Left lung (tissue), 14 donors: ENCODE measurements at places on chromosomes 6 and 20. TPM values are rescaled to one million over a fixed set of nuclear protein-coding genes. Genes with fewer than 3 reads are reported as not detected.

- no peak overlapping the region for H3K4me3 ChIP-seq
- H3K27ac ChIP-seq: no peak overlapping the region
- H3K27me3 ChIP-seq: no peaks in the 10 kb centered on the region
Observed at GRCh38 chr20:51010932-51011331, 12.0 kb downstream of the KCNG1 start.

FLOT1 gene
- 148 TPM for total RNA-seq

CEP85L gene
- 11.3 TPM for total RNA-seq

- no peaks in the 10 kb centered on the region for H3K27me3 ChIP-seq
- no peak overlapping the region for H3K4me3 ChIP-seq
- H3K36me3 ChIP-seq: no peaks in the 10 kb centered on the region
Observed at GRCh38 chr6:169782966-169783365, 31.5 kb downstream of the ERMARD start.

- no peaks in the 10 kb centered on the region for H3K36me3 ChIP-seq
- no peaks in the 10 kb centered on the region for H3K4me1 ChIP-seq
- H3K4me3 ChIP-seq: no peak overlapping the region
- no peak overlapping the region for H3K27ac ChIP-seq
Observed at GRCh38 chr20:221258-221830, 5.7 kb upstream of the DEFB129 start.

DNA sequence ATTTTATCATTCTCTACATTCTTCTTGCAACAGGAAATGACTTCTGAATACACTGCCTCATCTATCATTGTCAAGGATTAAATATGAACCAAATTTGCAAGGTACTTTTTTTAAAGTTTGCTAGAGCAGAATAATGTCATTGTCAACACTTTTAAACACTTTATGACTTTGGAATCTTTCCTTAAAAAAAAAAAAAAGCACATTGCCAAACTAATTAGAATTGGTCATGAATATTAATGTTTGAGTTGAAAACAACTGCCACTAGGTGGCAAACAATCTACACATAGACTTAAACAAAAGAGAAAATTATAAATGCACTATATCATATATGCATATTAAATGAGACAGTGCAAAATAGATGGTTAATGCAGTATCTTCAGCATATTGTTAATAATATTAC lies 32.5 kb upstream of the TMEM244 start:
- H3K27me3 ChIP-seq: no peaks in the 10 kb centered on the region
- peaks cover 2% of the 10 kb centered on the region for H3K4me1 ChIP-seq
- H3K27ac ChIP-seq: no peak overlapping the region
- no peak overlapping the region for H3K4me3 ChIP-seq

DNA sequence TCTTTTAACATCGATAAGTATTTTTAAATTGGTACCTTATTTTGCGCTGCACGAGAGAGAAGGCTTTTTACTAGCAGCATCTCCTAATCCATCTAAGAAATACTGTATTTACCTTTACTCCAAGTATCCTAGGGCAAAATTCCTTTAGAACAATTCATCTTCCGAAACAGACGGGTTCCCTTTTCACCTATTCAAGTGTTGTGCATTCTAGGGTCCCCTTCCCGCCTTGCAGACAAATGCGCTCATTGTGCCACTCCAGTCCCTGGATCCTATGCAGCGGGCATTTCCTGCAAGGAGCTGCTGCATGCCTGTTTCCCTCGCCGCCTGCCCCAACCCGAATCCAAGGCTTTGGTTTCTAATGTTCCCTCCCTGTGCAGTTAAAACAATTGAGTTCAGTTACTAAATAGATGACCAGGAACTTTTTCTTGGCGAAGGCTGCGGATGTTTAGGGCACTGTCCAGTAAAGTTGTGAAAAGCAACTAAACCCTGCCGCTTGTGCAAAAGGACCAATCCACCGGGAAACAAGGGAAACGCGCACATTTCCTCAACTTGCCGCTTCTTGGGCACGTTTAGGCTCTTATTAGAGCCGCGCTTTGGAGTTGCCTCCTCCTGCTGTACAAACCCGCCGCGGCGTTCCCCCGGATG lies 556 bp upstream of the SCAF8 start:
- H3K27ac ChIP-seq: peak overlapping the region; percentile 100
- peaks cover 40% of the 10 kb centered on the region for H3K4me1 ChIP-seq
- H3K27me3 ChIP-seq: no peaks in the 10 kb centered on the region
- peak overlapping the region; percentile 93 for H3K4me3 ChIP-seq
- no peak for DNase-seq

SGK2 gene
- 0.39 TPM for total RNA-seq

DNA sequence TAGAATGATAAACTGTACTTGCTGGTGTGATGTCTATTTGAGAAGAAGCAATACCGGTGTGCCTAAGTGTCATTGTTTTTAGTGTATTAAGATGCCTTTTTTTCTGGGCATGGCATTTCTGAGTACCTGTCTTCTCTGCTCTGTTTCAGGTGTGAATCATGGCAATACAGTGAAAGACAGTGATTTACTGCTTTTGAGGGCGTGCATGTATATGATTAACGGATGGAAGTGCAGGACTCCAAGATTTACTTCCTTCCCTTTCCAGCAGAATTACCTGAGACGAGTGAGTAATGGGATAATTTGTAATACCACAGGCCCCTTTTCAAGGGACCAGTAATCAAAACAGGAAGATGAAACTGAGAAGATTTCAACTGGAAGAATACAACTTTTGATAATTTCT lies 315.8 kb downstream of the SOX4 start:
- H3K4me3 ChIP-seq: no peak overlapping the region
- H3K4me1 ChIP-seq: peaks cover 4% of the 10 kb centered on the region
- H3K36me3 ChIP-seq: no peaks in the 10 kb centered on the region
- DNase-seq: no peak
- H3K27me3 ChIP-seq: no peaks in the 10 kb centered on the region

GRCh38 chr6:28865401-28866204 lies 58.2 kb downstream of the TRIM27 start:
- H3K36me3 ChIP-seq: no peaks in the 10 kb centered on the region
- no peaks in the 10 kb centered on the region for H3K27me3 ChIP-seq
- peaks cover 9% of the 10 kb centered on the region for H3K4me1 ChIP-seq
- no peak overlapping the region for H3K27ac ChIP-seq
- DNase-seq: no peak
- H3K4me3 ChIP-seq: peak overlapping the region; percentile 64

DNA sequence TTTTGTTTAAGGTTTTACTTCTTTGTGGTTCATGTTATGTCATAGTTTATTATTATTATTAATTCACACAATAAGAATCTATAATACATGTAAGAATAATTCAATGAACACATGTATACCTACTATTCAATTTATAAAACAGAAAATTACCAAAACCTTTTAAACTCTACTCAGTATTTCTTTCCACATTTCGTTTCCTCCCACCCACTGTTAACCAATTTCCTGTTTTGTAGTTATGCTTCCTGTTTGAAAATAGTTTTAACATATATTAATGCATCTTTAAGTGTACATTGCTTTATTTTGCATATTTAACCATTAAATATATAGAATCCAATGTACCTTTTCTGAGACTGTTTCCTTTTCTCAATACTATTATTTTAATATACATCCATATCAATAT lies 397.9 kb upstream of the SPTLC3 start:
- H3K4me3 ChIP-seq: no peak overlapping the region
- no peak overlapping the region for H3K27ac ChIP-seq
- DNase-seq: no peak
- H3K27me3 ChIP-seq: no peaks in the 10 kb centered on the region
- H3K4me1 ChIP-seq: no peaks in the 10 kb centered on the region
- H3K36me3 ChIP-seq: no peaks in the 10 kb centered on the region

GRCh38 chr6:43886067-43886461 lies 116.1 kb downstream of the VEGFA start:
- peak; percentile 30 for DNase-seq
- H3K4me3 ChIP-seq: no peak overlapping the region
- H3K36me3 ChIP-seq: no peaks in the 10 kb centered on the region
- H3K27me3 ChIP-seq: no peaks in the 10 kb centered on the region
- H3K27ac ChIP-seq: no peak overlapping the region

TBXT gene
- not detected for total RNA-seq

DNA sequence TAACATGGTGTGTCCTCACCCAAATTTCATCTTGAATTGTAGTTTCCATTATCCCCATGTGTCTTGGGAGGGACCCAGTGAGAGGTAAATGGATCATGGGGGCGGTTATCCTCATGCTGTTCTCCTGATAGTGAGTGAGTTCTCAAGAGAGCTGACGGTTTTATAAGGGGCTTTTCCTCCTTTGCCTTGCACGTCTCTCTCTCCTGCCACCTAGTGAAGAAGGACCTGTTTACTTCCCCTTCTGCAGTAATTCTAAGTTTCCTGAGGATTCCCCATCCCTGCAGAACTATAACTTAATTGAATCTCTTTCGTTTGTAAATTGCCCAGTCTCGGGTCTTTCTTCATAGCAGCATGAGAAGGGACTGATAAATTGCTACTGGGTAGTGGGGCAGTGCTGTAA lies 789.3 kb downstream of the FRK start:
- no peaks in the 10 kb centered on the region for H3K27me3 ChIP-seq
- no peak overlapping the region for H3K4me3 ChIP-seq

DNA sequence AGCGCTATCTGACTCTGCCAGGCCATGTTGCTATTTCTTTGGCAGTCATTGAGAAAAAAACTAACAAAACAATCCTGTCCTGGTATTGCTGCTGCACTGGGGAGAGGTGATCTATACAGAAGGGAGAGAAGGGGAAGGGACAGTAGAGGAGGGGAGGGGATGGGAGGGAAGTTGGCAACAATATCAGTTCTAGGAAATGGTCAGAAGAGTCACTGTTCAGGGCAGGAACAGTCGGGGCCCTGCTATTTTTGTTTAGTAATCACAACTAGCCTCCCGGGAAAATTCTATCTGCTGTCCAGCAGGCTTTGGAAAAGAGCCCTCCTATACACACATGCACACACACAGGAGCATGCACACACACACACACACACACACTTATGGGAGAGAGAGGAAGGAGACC lies 142.3 kb upstream of the CARMIL1 start:
- no peak for DNase-seq
- no peaks in the 10 kb centered on the region for H3K27me3 ChIP-seq
- H3K4me3 ChIP-seq: peak overlapping the region; percentile 13
- H3K36me3 ChIP-seq: peaks cover 4% of the 10 kb centered on the region
- H3K27ac ChIP-seq: peak overlapping the region; percentile 97

DNA sequence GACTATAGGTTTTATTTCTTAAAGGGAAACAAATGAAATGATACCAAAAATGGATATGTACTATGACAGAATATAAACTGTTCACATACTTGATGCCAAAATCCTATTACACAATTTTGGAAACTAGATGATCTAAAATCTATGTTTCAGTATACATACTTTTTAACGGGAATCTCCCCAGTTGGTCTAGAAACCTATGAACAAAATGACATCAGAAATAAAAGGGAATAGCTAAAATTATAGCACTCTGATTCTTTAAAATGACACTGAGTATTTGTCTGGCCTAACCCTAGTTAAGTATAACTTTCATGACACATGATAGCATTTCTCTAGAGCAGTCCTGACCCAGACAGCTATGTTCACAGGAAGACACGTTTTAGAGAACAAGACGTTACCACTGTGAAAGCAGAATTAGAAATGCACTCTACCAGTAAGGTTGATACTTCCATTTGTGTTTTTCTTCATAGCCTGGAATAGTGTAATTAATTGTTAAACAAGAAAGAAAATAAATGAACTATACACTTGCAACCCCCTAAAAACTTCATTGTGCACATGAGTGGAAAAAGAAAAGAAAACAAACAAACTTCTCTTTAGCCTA lies 3.3 kb downstream of the OSER1 start:
- peaks cover 73% of the 10 kb centered on the region for H3K4me1 ChIP-seq
- H3K27ac ChIP-seq: no peak overlapping the region
- H3K27me3 ChIP-seq: no peaks in the 10 kb centered on the region
- H3K36me3 ChIP-seq: peaks cover 31% of the 10 kb centered on the region

KCTD20 gene
- 53.9 TPM for total RNA-seq

DNA sequence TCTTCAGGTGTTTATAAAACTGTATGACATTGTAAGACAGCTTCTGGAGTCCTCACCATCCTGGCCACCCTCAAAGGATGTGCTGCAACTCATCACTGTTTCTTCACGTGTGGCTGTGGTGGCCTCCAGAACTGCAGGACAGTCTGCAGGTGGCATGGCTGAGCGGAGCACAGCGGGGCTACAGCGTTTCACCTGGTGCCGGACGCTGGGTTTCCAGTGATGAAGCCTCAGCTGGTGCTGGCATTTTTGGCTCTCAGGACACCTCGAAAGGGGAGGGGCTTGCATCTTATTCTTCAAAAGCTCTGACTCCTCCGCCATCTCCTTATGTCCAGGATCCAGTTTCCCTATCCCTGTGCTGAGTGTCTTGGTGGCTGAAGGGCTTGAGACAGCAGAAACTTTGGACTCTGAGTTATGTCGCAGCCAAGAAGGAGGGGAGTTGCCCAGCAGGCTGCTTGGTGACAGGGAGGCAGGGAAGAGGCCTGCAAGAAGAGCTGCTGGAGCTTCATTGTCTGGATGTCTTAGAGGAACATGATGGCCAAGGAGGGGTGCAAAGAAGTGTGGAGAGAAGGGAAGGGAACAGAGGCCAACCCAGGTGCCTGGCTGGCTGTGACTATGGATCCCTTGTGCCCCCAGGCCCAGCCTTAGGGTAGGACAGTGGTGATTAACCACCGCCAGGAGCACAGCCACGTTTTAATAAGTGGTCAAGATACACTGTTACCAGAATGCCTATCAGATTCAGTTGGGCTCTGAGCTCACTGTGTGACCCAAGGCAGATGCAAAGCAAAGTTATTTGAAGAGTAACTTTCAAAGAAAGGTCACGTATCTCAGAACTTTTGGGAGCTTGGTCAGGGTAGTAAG lies 58.7 kb downstream of the GTF2H5 start:
- H3K27ac ChIP-seq: no peak overlapping the region
- no peak overlapping the region for H3K4me3 ChIP-seq
- no peak for DNase-seq
- H3K4me1 ChIP-seq: no peaks in the 10 kb centered on the region
- no peaks in the 10 kb centered on the region for H3K27me3 ChIP-seq

GRCh38 chr20:46895906-46896242 lies 1.2 kb downstream of the EYA2 start:
- no peak overlapping the region for H3K27ac ChIP-seq
- peak overlapping the region; percentile 18 for H3K4me3 ChIP-seq
- DNase-seq: no peak
- H3K4me1 ChIP-seq: no peaks in the 10 kb centered on the region
- H3K36me3 ChIP-seq: no peaks in the 10 kb centered on the region
- peaks cover 95% of the 10 kb centered on the region for H3K27me3 ChIP-seq

SNX5 gene
- 87.0 TPM for total RNA-seq

CLDN20 gene
- not detected for total RNA-seq

- H3K36me3 ChIP-seq: no peaks in the 10 kb centered on the region
- H3K27ac ChIP-seq: peak overlapping the region; percentile 95
- no peaks in the 10 kb centered on the region for H3K4me1 ChIP-seq
- no peaks in the 10 kb centered on the region for H3K27me3 ChIP-seq
- peak overlapping the region; percentile 77 for H3K4me3 ChIP-seq
- no peak for DNase-seq
Observed at GRCh38 chr6:131136021-131136786, 937 bp downstream of the AKAP7 start.

BTBD3 gene
- 26.1 TPM for total RNA-seq

GRCh38 chr6:138600726-138601125 lies 101.4 kb upstream of the NHSL1 start:
- no peak overlapping the region for H3K27ac ChIP-seq
- no peak overlapping the region for H3K4me3 ChIP-seq
- H3K27me3 ChIP-seq: no peaks in the 10 kb centered on the region
- DNase-seq: no peak
- no peaks in the 10 kb centered on the region for H3K36me3 ChIP-seq
